ENCODE measurements at places on chromosomes 5 and 9.

- DNase-seq, result no peak
Measured at GRCh38 chr9:20985851-20986600, 45.4 kb downstream of the HACD4 start.

GRCh38 chr5:163564321-163564938 lies 59.0 kb downstream of the MAT2B start:
- peak; percentile 61 for DNase-seq

GRCh38 chr9:80552931-80553330 lies 981.2 kb downstream of the TLE4 start:
- no peak for DNase-seq

DNA sequence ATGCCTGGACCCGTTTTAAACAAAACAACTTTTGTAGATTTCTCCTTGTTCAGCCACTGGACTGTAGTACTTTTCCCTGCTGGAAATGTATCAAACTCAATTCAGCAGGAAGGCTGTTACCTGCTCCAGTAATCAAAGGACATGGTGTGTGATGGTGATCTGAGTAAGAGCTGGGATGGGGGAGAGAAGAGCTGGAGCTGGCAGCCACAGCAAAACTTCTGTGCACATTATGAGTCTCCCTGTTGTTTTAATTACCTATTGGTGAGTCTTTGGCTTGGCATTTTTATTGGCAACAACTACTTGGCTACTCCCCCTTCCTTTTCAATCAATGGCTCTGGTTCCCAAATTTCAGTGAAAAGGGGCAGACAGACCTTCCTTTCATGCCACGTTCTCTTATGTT lies 9.7 kb downstream of the NREP start:
- DNase-seq, result no peak

Data from omental fat pad (tissue), 4 donors.